AG04449 (cell line): ENCODE measurements at places on chromosomes 2 and 18.

- no peak for DNase-seq
Measured at GRCh38 chr2:176157499-176158185, 535 bp downstream of the HOXD3 start.

DNA sequence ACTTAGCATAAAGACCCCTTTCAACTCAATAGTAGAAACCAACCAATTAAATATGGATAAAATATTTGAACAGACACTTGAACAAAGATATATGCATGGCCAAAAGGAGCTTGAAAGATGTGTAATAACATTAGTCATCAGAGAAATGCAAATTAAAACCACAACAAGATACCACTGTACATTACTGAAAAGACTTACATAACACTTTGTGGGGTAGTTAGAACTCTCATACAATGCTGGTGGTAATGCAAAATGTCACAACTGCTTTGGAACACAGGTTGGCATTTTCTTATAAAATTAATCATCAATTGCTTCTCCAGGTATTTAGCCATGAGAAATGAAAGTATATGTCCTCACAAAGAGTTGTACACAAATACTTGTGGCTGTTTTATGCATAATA is 60.7 kb downstream of the TTC27 start:
- no peak for DNase-seq

DNA sequence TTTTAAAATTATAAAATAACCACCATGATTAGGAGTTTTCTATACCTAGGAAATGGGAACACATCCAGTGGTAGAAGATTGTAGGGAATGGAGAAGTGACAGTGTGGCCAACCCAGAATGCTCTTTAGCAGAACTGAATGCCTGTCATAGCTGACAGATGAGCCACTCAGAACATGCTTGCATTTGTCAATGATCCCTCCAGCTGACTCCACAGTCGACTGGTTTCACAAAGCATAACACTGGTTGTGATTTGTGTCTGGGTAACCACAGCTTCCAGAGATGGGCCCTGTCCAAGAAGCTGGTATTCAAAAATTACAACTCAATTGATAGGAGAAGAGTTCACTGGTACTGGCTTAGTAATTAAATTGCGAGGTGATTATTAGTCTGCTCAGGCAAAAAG is 9.0 kb upstream of the CTIF start:
- peak; percentile 77 for DNase-seq

GRCh38 chr2:26122630-26123029 is 50.3 kb upstream of the GAREM2 start:
- DNase-seq: no peak

GRCh38 chr2:235587202-235587601 is 93.4 kb downstream of the AGAP1 start:
- no peak for DNase-seq

GRCh38 chr2:160566717-160567116 is 73.1 kb upstream of the RBMS1 start:
- no peak for DNase-seq

DNA sequence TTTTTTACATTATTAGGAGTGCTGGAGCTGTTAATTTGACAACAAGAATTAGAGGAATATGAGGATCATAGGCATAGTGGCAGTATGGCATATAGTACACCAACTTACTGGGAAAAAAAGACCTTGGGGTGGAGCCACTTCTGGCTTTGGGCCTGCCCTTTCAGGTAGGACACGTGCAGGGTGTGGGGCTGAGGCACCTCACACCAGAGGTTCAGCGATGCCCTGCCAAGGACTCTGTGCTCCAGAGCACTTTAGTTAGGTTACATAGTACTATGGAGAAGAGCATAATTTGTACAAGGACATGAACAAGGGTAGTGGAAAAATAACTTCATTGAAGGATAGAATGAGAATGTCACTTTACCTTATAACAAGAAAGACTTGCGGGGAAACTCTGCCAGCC is 77.1 kb upstream of the CD302 start:
- no peak for DNase-seq

GRCh38 chr2:54964271-54964670 is 86.0 kb downstream of the RTN4 start:
- no peak for DNase-seq

DNA sequence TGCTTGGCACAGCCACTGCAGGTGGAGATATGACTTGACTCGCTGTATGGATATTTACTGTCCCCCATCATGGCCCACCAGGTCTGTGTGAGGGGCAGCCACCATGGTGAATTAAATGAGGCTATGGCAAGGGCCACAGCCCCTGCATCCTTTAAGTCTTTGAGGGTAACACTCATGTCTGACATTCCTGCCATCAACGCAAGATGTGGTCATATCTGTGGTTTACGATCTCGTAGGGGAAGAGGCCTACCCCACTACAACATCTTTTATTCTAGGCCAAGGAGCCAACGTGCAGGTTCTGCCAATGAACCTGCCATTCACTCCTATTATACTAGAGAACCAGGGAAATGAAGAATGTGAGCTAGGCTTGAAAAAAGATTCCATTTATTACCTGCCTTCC is 381.6 kb upstream of the ID2 start:
- DNase-seq: no peak

DNA sequence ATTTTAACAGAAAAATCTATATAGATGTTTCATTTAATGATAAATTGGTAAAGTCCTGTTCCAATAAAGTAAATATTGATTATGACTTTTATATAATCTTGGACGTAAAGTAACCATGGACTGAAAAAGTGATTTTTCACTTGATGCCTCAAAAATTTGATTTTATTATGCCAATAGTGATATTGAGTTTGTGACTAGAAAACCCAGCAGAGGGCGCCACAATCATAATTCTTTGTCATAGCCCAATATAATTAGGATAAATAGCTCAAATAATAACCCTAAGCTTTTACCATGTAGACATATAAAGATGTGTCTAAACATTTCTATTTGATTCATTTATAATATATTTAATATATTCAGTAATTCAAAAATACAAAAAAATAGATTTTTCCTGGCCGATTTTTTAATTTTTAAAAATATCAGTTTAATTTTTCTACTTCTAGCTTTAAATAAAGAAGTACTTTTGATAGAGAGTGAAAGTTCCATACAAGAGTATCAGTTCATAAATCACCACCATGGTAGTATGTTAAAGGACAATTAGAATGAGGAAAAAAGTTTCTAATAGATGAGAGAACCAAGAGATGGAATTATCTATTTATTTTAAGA is 30.7 kb downstream of the CAMKMT start:
- no peak for DNase-seq

GRCh38 chr2:128357506-128358370 is 39.1 kb upstream of the HS6ST1 start:
- no peak for DNase-seq
